Stimulated activated CD4-positive, alpha-beta T cell treated with anti-CD3 and anti-CD28 coated beads, Interleukin-2, amount 100 ng/mL, for 24 hours (primary cell): ENCODE measurements at places on chromosomes 1 and 21.
A peak's percentile ranks its signal among the peaks of the same experiment; 100 is the strongest.

GRCh38 chr1:2948751-2949680 lies 72.3 kb upstream of the ACTRT2 start:
- no peak for DNase-seq

- no peak for DNase-seq
These were observed 54.0 kb downstream of the AHDC1 start for GRCh38 chr1:27549807-27550408.

GRCh38 chr1:117136749-117137148 lies 15.2 kb upstream of the TRIM45 start:
- DNase-seq = no peak

GRCh38 chr1:205147191-205147835 lies 25.5 kb upstream of the RBBP5 start:
- DNase-seq = no peak

- no peak for DNase-seq
These were observed 160.5 kb downstream of the PEX14 start for GRCh38 chr1:10635085-10635896.

- no peak for DNase-seq
These were observed 28.1 kb downstream of the RAB4A start for GRCh38 chr1:229298887-229299503.

DNA sequence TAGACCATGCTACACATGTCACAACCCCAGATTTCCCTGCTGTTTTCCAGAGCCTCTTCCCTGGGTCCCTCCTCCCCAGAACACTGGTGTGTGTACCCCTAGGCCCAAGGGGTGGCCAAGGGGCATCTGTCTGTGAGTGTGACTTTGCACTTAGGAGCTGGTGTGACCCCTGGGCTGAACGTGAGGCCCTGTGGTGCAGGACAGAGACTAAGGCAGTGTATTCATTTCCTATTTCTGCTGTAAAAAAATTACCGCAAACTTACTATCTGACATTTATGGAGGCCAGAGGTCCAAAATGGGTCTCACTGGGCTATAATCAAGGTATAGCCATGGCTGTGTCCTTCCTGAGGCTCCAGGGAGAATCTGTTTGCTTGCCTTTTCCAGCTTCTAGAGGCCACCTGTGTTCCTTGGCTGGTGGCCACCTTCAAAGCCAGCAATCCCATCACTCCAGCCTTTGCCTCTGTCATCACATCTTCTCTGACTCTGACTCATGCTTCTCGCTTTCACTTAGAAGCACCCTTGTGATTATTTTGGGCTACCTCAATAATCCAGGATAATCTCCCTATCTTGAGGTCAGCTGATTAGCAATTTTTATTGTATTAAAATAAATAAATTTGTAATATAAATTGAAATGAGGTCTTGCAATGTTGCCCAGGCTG lies 24.0 kb upstream of the ELOA start:
- no peak for DNase-seq

DNA sequence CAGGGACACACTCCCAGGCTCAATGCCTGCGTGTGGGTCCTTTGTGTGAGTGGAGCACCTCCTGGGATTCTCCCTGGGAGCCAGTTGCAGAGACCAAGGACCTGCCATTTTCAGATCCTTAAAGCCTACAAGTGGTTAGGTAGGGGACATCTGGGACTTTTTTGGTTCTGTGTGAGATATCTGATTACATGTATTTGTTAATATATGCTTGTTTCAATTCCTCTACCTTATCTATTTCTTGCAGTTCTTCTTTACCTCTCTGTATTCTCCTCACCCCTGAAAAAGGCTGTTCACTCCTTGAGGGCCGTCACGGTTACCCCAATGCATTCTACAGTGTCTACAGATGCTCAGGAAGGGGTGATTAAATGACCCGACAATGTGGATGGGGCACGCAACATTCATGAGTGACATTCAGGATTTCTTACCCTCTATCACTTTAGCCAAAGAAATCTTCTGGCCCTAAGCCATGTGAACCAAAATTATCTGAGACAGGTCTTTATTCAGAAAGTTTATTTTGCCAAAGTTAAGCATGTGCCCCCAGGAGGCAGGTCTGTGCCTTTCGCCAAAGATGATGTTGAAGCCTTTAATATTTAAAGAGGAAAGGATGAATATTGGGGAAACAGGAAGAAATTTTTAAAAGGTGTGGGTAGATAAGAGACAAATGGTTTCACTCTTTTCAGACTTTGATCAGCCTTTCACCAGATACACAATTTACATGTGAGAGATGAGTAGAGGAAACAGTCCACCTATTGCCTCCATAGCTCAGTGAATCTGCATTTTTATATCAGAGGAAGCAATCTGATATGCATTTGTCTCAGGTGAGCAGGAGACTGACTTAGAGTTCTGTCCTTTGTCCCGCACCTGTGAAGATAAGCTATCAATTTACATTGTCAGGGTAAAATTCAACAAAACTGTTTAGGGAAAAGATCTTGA lies 44.6 kb upstream of the MPZL1 start:
- DNase-seq = no peak

DNA sequence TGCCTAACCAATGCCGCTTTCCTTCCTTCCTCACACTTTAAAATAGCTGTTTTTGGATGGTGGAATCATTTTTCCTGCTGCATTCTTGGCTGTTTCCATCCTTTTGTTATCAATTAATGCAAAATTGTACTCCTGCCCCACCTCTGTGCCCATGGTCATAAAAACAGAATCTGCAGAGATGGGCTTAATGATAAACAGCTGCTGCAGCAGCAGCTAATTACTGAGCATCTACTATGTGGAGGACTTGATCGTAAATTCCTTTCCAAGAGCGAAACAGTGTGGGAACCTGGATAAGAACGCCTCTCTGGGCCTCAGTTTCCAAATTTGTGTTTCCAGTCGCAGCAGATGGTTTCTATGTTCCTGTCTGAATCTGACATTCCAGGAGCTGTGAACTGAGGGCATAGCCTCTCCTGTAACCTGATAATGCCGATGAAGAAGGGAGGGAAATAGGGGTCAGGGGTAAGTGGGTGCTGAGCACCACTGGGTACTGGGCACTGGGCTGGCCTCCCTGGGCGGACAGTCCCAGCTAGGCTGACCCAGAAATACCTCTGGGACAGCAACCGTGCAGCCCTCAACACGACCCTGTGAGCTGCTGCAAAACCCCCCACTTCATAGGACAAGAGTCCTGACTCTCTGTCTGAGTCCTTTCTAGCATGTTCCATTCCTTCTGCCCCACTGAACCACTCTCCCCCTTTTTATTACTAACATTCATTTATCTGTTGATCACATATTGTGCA lies 121.7 kb downstream of the DMRTB1 start:
- DNase-seq = no peak

GRCh38 chr1:197917805-197918651 lies 856 bp downstream of the LHX9 start:
- DNase-seq = no peak

DNA sequence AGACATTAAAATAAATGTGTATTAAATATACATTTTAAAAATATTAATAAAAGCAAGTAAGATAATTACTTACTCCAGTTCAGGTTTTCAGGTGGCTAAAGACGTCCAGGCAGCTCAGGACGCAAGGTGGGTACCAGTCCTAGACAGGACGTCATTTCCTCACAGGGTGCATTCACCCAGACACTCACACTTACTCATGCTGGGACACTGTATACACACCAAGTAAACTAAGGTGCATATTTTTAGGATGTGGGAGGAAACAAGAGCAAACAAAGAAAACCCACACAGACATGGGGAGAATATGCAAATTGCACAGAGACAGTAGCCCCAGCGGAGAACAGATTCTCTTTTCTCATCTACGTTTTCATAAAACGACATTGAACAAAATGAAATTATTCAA lies 457.9 kb downstream of the BRINP3 start:
- no peak for DNase-seq

DNA sequence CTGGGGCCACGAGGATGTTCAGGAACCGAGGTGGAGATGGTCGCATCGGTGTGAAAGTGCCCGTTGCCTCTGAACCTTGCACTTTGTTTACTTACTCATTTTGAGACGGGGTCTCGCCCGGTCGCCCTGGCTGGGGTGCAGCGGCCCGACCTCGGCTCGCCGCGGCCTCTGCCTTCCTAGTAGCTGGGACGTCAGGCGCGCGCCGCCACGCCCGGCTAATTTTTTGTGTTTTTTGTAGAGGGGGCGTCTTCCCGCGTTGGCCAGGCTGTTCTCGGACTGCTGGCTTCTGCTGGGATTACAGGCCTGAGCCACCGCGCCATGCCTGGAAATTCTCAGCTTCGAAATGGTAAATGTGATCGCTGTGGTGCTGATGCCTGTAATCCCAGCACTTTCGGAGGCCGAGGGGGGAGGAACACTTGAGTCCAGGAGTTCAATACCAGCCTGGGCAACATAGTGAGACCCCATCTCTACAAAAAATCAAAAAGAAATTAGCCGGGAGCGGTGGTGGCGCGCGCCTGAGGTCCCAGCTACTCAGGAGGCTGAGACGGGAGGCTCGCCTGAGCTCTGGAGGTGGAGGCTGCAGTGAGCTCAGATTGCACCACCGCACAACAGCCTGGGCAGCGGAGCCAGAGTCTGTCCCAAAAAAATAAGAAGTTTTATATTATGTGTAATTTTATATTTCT lies 684 bp upstream of the MRPL20 start:
- DNase-seq = peak; percentile 39

DNA sequence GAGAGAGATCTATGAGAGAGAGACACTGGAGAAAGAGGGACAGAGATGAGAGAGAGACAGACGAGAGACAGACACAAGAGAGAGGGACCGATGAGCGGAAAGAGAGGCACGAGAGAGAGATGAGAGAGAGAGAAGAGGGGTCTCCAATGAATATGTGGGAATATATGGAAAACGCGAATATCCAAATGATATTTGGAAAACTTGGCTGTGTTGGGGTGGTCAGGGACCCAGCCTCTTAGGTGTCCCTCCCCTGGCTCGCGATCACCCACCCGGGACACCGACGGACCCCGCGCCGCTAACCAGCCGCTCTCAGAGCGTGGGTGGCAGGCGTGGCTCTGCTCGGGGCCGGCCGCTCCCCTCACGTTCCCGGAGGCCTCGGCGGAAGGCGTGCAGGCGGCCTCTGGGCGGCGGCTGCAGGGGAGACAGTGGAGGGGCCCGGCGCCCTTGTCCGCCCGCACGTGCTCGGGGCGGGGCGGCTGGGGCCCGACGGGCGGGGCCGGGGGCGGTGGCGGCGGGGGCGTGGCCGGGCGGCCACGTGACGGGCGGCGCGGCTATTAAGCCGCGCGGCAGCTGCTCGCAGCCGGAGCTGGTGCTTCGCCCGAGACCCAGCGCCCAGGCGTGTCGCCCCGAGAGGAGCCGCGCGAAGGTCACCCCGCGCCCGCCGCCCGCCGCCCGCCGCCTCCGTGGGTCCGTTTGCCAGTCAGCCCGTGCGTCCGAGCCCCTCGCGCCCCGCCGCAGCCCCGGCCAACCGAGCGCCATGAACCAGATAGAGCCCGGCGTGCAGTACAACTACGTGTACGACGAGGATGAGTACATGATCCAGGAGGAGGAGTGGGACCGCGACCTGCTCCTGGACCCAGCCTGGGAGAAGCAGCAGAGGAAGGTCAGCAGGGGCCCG lies at the start of gene ACTN2:
ACTN2 (plus strand) TSS at position 583 of the 898 bp plus-strand sequence; CDS start at position 758, 175 bp downstream.
- peak; percentile 69 for DNase-seq

GRCh38 chr1:41615981-41616380 lies 131.5 kb upstream of the EDN2 start:
- DNase-seq = no peak

- no peak for DNase-seq
These were observed 17.1 kb downstream of the SOAT1 start for GRCh38 chr1:179310721-179311120.

DNA sequence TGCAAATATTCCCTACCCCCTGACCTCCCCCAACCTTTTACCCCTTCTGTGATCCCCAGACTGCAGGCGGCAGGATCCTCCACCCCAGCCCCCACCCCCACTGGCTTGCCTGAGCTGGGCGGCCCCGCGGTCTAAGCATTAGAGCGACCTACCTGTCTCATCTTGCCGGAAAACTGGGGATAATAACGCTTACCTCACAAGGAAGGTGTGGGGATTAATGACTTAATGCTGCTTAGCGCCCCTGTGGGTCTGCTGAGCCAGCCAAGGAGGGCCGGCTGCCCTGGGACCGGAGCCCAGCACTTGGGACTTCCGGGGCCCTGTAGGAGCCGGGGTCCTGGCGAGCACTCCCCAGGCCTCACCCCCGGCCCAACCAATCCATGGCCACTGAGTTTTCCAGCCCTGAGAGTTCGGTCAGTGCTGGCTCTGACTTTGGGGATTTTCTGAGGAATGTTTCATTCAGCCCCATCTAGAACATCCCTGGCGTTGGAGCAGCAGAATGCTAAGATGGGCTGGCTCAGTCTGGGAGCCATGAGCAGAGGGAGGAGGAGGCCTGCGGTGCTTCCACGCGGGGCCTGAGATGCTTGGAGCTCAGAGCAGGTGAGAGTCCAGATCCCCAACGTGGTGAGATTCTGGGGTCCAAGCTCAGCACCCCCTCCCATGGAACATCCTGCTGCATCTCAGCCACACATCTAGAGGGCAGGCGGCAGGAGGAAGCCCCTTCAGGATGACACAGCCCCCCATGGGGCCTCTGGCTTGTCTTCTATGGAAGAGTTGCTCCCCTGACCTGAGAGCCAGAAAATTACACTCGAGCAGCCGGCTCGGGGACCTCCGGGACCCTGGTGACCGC lies 97.9 kb downstream of the RIPK4 start:
- no peak for DNase-seq

DNA sequence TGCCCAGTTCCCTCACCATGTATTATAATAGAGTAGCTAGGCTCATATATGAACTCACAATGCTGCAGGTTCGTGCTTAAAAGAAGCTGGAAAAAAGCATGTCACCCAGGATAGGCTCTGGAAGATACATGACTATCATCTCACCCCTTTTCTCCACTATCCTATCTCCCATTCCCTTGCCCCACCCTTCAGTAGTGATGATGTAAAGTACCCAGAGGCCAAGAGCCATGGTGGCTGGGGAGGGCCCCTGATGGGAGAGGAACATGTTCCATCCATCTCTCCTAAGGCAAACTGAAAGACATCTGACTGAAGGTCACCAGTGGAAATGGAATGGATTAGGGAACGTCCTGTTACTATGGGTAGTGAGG lies 20.3 kb upstream of the RBBP5 start:
- no peak for DNase-seq

GRCh38 chr1:162003061-162003829 lies 20.4 kb downstream of the OLFML2B start:
- DNase-seq = no peak

DNA sequence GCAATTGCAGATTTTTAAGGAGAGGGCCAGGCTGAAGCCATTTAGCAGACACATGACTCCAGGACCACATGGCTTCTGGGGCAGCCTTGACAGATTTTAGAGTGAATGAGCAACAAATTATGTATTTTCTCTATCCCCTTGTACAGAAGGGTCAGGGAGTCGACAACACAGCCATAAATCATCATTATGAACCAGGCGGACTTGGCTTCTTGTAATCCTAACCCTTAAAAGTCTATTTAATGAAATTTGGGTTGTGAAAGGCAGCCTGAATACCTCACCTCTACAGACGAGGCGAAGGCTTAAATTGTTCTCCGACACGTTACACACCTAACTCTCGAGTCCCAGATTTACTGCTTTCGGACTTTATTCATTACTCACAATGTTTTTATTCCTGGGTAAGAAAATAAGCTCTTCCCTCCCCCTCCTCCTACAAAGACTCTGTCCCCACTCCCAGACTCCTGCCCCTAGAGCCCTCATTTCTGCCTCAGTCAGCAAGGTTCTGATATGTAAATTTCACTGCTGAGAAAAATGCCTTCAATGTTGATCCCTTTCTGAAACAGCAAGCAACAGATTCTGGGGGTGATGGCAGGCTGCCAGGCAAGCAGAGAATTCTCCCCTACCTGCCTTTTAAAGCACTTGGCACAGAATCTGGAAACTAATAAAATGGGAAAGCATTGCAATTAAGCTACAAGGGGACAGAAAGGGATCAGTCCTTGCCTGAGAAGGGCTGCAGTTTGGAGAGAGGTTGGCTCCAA lies 51.6 kb downstream of the PLPP3 start:
- no peak for DNase-seq
